ENCODE measurements at places on chromosomes 16 and 17. TPM values are rescaled to one million over a fixed set of nuclear protein-coding genes. Genes with fewer than 3 reads are reported as not detected.

Gene TRAF4
- total RNA-seq, result 39.7 TPM

Gene RHBDF1
- 3.7 TPM for total RNA-seq

Gene KRTAP4-5
- not detected for total RNA-seq

Gene CLUH
- 32.8 TPM for total RNA-seq

Gene ABCC6
- 0.23 TPM for total RNA-seq

Gene ENDOV
- total RNA-seq, result 24.0 TPM

Gene KRT28
- total RNA-seq, result not detected

Gene FADS6
- 5.5 TPM for total RNA-seq

Gene COX11
- 81.2 TPM for total RNA-seq

Gene ARL5C
- total RNA-seq, result not detected

Gene MT1M
- total RNA-seq, result 1.4 TPM

Gene CCL1
- not detected for total RNA-seq

Gene RRAD
- total RNA-seq, result 1.8 TPM

Gene GPRC5C
- total RNA-seq, result 9.9 TPM

Gene CCDC200
- not detected for total RNA-seq

Gene ERAL1
- total RNA-seq, result 26.8 TPM

Gene DOC2A
- 12.5 TPM for total RNA-seq

Gene E2F4
- 20.1 TPM for total RNA-seq

Gene USB1
- 11.3 TPM for total RNA-seq

Gene TMED6
- total RNA-seq, result not detected

Gene GFOD2
- total RNA-seq, result 57.2 TPM

Gene CACNA1G
- 36.0 TPM for total RNA-seq

Gene GAST
- not detected for total RNA-seq

Gene KRT10
- 2.8 TPM for total RNA-seq

Measured in diencephalon (tissue), 1 donor.